ENCODE measurements at places on chromosomes 12 and 14.

GRCh38 chr12:4908684-4909409 is 858 bp upstream of the KCNA1 start:
- DNase-seq: peak; percentile 71

- no peak for DNase-seq
These were observed 277.1 kb downstream of the FOXG1 start for GRCh38 chr14:29043737-29044136.

- peak; percentile 31 for DNase-seq
These were observed 100.1 kb downstream of the PAH start for GRCh38 chr12:102816816-102817434.

DNA sequence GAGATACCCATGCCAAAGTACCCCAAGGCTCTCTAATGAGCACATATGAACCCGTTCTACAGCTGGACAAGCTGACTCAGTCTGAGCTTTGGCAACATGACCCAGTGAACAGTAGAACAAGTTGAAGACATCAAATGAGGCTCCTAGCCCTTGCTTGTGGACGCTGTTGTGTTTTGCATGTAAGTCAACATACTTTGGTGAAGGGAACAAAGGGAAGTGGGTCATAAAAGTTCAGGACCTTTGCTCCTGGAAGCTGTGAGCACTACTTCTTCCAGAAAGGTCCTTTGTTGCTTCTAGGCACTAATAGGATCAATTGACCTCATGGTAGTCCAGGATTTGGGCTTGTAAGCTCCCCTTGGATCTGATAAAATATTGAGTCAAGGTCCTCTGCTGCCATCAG is 613.5 kb upstream of the TBX3 start:
- DNase-seq: no peak

- DNase-seq: no peak
These were observed 85.0 kb upstream of the ARID2 start for GRCh38 chr12:45644541-45644940.

GRCh38 chr12:55899082-55899481 is 28.6 kb downstream of the PYM1 start:
- no peak for DNase-seq

- DNase-seq: peak; percentile 19
These were observed 211.1 kb upstream of the RGS6 start for GRCh38 chr14:71720978-71721624.

GRCh38 chr14:77436042-77436441 is 12.7 kb upstream of the NOXRED1 start:
- no peak for DNase-seq

- DNase-seq: no peak
These were observed 37.5 kb upstream of the CORO1C start for GRCh38 chr12:108768591-108769500.

GRCh38 chr14:70902184-70902583 is 5.1 kb upstream of the PCNX1 start:
- DNase-seq: no peak

GRCh38 chr12:127178463-127178862 is 1088.5 kb upstream of the TMEM132C start:
- DNase-seq: no peak

DNA sequence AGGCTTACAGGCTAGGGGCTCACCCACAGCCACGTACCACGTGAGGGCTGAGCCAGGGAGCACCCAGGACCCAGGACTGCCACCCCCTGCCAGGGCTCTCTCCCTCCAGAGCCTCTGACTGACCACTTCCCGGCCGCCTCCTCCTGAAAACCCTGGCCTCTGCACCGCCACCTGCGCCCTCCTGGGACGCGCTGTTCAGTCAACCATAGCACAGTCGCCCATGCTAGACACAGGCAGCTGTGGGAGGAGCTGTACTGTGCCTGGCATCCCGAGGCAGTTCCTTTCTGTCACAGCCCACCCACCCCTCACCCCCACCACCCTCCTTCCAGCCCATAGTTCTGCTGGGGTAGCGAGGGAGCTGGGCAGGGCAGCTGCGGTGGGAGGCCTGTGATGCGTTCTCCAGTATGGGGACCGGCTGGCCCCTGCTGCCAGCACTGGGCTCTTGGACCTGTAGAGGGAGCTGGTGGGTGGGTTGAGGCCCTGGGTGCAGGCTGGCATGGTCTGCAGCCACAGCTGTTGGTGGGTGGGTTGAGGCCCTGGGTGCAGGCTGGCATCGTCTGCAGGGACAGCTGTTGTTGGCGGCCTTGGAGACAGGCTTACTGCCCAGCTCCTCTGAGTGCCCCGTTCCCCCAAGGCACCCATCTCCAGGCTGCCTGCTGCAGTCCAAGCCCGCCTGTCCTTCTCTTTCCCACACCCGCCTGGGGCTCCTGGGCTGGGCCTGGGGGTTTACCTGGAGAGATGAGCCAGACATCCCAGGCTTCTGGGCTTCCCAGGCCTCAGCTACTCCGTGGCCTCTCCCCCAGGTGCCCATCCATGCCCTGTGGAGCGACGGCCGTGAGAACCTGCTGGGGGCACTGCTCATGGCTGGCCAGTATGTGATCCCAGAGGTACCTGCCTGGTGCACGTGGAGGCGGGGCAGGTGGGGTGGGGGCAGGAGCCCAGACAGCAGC is 11.5 kb downstream of the ASPG start:
- DNase-seq: no peak

DNA sequence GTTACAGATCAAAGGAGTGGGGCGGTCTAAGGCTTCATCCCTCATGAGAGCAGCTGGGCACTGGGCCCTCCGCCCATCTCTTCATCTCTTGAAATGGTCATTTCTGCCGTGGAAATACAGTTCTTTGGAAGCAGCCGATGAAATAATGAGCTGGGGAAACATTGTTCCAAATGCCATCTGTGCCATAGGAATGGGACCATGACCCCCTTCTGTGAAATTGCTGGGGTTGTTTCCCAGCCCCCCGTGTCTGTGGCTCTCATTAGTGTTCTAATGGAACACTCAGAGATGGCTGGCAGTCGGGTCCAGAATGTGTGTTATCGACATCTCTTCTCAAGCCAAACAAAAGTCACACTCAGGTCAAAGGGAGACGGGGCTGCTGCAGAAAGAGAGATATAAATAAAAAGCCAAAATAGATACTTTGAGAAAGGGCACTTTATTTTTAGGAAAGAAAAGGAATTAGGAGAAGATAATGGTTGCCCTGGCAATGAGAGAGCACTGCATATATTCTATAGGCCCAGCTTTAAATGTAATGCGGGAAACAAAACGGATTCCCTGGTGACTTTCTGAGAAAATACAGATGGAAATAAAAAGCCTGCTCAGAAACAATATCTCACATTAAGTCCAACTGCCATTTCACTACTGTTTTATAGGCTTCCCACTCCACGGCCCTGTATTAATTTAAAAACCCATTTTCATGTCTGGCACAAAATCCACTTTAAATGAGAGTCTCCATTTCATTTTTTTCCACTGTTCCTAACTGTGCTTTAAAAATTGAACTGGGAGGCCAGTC is 107.1 kb downstream of the TTC8 start:
- DNase-seq: no peak

GRCh38 chr14:100025111-100025510 is 40.1 kb upstream of the EVL start:
- DNase-seq: no peak

GRCh38 chr14:46988312-46988711 is 336.7 kb upstream of the RPL10L start:
- no peak for DNase-seq

- peak; percentile 16 for DNase-seq
These were observed 54.9 kb downstream of the EID3 start for GRCh38 chr12:104358353-104359003.

DNA sequence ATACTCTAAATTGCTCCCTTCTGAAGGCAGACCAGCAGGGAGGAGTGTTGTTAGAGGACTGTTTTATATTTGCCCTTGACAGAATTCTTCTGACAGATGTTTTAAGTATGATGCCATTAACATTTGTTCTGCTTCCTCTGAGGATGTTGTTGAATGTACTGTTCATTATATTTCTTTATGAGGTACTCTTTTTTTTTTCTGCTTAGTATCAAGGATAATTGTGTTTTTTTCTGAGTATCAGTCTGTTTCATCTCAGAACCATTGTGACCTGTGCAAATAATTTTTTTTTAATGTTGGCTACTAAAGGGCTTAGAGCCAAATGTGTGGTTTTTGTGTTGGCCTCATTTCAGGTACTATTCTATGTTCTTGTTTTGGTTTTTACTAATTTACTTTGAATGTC is 10.6 kb downstream of the METAP2 start:
- no peak for DNase-seq

GRCh38 chr12:3456809-3457208 is 34.2 kb upstream of the PRMT8 start:
- peak; percentile 69 for DNase-seq

DNA sequence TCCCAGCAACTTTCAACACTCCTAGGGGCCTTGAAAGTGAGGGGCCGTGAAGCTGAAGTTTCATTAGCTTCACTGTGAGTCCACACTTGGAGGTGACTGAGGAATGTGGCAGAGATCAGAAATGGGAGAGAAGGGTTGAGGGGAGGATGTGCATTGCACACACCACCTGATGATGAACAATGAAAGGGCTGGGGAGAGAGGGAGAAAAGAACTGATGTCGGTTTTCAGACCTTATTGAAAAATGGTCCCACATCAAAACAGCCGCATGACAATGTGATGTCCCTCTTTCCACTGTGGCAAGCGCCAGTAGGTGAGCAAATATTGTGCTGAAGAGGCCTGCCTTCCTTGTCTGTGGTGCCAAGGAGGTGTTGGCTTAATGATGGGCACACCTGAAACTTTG is 32.3 kb upstream of the ATP23 start:
- DNase-seq: no peak

GRCh38 chr12:121748218-121748570 is 35.6 kb downstream of the TMEM120B start:
- no peak for DNase-seq

DNA sequence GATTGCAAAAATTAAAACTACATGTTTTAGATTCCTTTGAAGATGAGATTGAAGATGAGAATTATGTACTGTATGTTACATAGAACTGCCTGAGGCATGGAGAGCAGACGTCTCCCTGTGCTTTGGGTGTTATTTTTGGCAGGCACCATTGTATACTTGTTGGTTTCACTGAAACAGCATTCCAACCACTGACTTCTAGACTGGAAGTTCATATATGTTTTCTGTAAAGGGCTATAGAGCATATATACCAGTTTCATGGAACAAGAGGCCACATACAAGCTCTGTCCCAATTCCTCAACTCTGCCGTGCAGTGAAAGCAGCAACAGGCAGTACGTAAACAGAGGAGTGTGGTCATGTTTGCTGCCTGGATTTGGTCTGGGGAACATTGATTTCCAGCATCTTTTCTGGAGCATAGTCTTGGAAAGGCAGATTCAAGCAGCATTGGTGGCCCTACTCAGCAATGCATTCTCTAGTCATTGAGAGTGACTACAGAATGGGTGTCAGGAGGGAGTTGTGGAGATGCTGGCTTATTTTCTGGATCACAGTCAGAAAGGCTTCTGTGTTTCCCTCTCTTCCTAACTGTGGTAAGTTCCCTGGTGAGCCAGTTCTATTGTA is 57.6 kb upstream of the CNTN1 start:
- no peak for DNase-seq

DNA sequence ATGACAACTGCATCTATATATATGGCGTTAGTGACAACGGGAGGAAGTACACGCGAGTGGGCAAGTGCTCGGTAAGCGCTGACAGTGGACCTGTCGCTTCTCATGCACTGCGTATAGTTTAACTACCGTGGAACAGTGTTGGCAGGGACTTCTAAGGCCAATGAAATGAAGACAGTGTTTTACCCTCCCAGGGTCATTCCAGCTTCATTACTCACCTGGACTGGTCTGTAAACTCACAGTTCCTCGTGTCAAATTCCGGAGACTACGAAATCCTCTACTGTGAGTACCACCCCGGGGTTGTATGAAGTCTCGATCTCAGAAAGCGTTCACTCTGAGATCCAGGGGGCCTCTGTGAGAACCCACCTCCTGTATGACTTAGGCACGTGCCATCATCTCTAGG is 129.2 kb upstream of the EVL start:
- DNase-seq: no peak

DNA sequence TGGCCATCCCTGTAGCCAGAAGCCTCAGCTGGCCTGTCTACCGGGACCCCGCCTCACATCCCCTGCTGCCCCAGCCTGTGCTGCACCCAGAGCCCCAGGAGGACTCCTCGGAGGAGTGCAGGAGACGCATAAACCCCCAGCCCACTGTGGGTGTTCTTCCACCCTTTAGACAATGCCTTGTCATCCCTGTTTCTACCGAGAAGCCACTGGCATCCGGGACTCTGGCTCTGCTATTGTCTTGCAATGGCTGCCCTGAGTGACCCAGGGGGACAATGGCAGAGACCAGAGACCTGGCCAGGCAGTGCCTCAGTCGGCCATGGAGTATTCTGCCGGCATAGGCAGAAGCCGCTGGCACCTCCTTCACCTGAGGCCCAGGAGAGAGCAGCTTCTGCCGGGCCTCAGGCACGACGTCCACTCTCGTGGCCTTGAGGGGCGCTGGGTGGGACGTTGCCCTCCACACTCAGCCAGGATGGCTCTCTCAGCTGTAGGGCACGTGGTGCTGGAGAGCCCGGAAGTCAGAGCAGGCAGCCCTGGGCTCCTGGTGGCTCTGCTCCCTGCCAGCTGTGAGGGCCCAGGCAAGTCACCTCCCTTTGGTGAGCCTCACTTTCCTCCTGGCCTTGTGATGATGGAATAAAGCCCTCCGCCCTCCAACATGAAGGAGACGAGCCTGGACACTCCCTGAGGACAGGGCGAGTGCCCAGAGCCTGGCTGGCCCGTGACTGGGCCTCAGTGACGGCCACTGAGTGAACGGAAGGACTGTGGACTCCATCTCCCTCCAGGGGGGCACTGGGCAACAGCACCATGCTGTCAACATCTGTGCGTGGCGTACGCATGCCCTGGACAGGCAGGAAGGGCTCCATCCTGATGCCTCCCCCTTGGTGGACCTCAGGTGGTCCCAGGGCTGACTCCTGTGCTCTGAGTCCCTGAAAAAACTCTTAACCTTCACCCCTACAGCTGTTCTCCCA is 41.0 kb downstream of the TRAFD1 start:
- no peak for DNase-seq

Measured in NCI-H1105 (cell line).